ENCODE measurements at places on chromosomes 7 and 10. TPM values are rescaled to one million over a fixed set of nuclear protein-coding genes. Genes with fewer than 3 reads are reported as not detected.
A peak's percentile ranks its signal among the peaks of the same experiment; 100 is the strongest.

DNA sequence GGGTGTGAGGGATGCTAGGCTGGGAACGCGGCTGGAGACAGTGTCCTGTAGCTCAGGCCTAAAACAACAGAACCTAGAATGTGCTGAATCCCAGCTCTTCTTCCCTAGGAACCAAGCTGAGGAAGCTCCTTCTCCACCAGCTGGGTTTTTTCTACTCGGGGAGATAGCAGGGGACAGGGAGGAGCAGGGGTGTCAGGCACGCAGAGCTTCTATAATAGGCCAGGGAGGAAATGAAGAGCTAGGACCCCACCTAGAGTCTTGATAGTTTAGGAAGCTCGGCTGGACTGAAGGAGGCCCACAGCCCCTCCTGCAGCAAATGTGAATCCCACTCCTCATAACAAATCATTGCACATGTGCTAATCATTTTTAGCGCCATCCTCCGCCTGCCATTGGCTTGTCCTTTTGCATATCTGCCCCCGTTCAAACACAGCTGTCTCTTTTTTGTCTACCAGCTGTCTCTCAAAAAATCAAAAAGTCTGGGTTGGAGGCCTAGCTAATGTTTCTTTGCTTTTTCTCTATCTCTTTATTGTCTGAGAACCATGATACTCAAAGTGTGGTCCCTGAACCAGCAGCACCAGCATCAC is 24.1 kb upstream of the FAM180A start:
- peaks cover 27% of the 10 kb centered on the region for H3K4me1 ChIP-seq
- H3K27me3 ChIP-seq, result no peaks in the 10 kb centered on the region
- H3K36me3 ChIP-seq, result no peaks in the 10 kb centered on the region
- no peak overlapping the region for H3K4me3 ChIP-seq

DNA sequence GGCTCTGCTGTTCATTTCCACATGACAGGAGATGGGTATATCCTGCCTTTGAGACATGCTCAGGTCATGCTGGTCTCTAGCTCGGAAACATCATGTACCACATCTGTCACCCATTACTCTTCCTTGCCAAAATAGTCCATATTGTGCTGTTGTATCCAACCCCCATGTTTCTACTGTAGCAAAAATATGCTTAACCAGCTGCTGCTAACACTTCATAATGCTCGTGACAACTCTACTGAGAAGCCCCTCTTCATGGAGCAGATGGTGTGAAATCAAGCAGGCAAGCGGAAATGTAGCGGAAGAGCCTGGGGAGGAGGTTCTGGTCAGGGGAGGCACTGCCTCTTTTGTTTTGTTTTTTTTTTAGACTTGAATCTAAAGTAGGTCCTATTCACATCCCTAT is 82.9 kb downstream of the NPY start:
- no peak overlapping the region for H3K27ac ChIP-seq
- H3K4me3 ChIP-seq, result no peak overlapping the region
- no peaks in the 10 kb centered on the region for H3K27me3 ChIP-seq
- no peaks in the 10 kb centered on the region for H3K36me3 ChIP-seq
- no peak for DNase-seq
- H3K4me1 ChIP-seq, result no peaks in the 10 kb centered on the region

GRCh38 chr10:133072196-133072595 is 15.5 kb upstream of the ADGRA1 start:
- H3K36me3 ChIP-seq, result no peaks in the 10 kb centered on the region
- no peaks in the 10 kb centered on the region for H3K4me1 ChIP-seq
- H3K4me3 ChIP-seq, result no peak overlapping the region
- DNase-seq, result no peak

- no peak for DNase-seq
- no peak overlapping the region for H3K4me3 ChIP-seq
- no peak overlapping the region for H3K27ac ChIP-seq
- H3K27me3 ChIP-seq, result no peaks in the 10 kb centered on the region
- no peaks in the 10 kb centered on the region for H3K36me3 ChIP-seq
Observed at GRCh38 chr7:39924122-39924521, 25.9 kb upstream of the CDK13 start.

- H3K4me3 ChIP-seq, result no peak overlapping the region
- H3K27me3 ChIP-seq, result no peaks in the 10 kb centered on the region
- no peaks in the 10 kb centered on the region for H3K4me1 ChIP-seq
Observed at GRCh38 chr10:107492389-107492788, 327.9 kb upstream of the SORCS1 start.

- H3K27ac ChIP-seq, result peak overlapping the region; percentile 89
- DNase-seq, result no peak
Observed at GRCh38 chr7:114085313-114085591, 166.4 kb upstream of the PPP1R3A start.

The DNAJC12 gene
- total RNA-seq, result 9.3 TPM

Data from heart right ventricle (tissue), 16 donors.